ENCODE measurements at places on chromosomes 1 and 21.
A peak's percentile ranks its signal among the peaks of the same experiment; 100 is the strongest.

GRCh38 chr1:179714159-179714558 lies 28.9 kb upstream of the FAM163A start:
- peaks cover 10% of the 10 kb centered on the region for H3K27me3 ChIP-seq
- H3K27ac ChIP-seq, result no peak overlapping the region
- no peaks in the 10 kb centered on the region for H3K4me1 ChIP-seq
- H3K36me3 ChIP-seq, result no peaks in the 10 kb centered on the region
- DNase-seq, result no peak
- H3K4me3 ChIP-seq, result no peak overlapping the region

GRCh38 chr21:17783481-17784179 lies 35.5 kb downstream of the C21orf91 start:
- no peaks in the 10 kb centered on the region for H3K4me1 ChIP-seq
- no peak overlapping the region for H3K27ac ChIP-seq
- no peak for DNase-seq
- no peaks in the 10 kb centered on the region for H3K27me3 ChIP-seq
- H3K36me3 ChIP-seq, result peaks cover 7% of the 10 kb centered on the region
- H3K4me3 ChIP-seq, result no peak overlapping the region

DNA sequence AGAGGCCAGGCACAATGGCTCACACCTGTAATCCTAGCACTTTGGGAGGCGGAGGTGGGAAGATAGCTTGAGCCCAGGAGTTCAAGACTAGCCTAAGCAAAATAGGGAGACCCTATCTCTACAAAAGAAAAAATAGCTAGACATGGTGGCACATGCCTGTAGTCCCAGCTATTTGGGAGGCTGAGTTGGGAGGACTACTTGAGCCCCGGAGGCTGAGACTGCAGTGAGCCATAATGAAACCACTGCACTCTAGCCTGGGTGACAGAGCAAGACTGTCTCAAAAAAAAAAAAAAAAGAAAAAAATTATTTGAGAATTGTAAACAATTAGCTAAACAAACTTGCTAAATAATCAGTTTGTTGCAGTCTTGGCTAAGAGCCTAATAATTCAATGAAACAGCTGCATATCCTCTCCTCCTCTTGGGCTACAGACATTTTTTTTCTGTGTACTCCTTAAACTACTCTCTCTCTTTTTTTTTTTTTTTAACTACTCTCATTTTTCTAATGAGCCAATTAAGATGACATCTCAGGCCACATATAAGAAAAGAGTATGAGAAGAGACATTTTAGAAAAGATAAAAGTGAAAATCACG lies 10.5 kb upstream of the DNAJB4 start:
- no peak overlapping the region for H3K4me3 ChIP-seq
- 0 out of 2 replicates have a peak, but pooled peaks cover 5% of the 10 kb centered on the region for H3K4me1 ChIP-seq
- peaks cover 12% of the 10 kb centered on the region for H3K36me3 ChIP-seq
- no peaks in the 10 kb centered on the region for H3K27me3 ChIP-seq

DNA sequence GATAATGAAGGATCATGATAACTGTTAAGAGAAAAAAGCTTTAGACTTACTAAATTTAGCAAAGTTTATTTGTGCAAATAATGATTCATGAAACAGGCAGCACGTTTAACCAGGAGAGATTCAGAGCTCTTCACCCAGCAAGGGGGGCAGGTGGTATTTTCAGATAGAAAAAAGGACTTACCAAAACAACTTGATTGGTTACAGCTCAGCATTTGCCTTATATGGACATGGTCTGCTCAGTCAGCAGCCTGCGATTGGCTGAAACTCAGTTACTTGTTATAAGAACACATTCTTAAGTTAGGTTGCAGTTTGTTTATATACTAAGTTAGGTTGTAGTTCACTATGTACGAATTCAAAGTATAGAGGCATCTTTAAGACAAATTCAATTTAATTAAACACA lies 165.6 kb downstream of the DUSP10 start:
- peaks cover 17% of the 10 kb centered on the region for H3K4me1 ChIP-seq
- no peaks in the 10 kb centered on the region for H3K27me3 ChIP-seq
- DNase-seq, result peak; percentile 72
- no peaks in the 10 kb centered on the region for H3K36me3 ChIP-seq
- H3K27ac ChIP-seq, result no peak overlapping the region

GRCh38 chr1:58528518-58528917 lies 18.0 kb downstream of the OMA1 start:
- no peaks in the 10 kb centered on the region for H3K4me1 ChIP-seq
- peak; percentile 36 for DNase-seq
- no peak overlapping the region for H3K27ac ChIP-seq
- no peak overlapping the region for H3K4me3 ChIP-seq

GRCh38 chr1:39159224-39160036 lies 45.1 kb upstream of the MACF1 start:
- H3K4me1 ChIP-seq, result peaks cover 58% of the 10 kb centered on the region
- H3K4me3 ChIP-seq, result no peak overlapping the region
- DNase-seq, result peak; percentile 90

DNA sequence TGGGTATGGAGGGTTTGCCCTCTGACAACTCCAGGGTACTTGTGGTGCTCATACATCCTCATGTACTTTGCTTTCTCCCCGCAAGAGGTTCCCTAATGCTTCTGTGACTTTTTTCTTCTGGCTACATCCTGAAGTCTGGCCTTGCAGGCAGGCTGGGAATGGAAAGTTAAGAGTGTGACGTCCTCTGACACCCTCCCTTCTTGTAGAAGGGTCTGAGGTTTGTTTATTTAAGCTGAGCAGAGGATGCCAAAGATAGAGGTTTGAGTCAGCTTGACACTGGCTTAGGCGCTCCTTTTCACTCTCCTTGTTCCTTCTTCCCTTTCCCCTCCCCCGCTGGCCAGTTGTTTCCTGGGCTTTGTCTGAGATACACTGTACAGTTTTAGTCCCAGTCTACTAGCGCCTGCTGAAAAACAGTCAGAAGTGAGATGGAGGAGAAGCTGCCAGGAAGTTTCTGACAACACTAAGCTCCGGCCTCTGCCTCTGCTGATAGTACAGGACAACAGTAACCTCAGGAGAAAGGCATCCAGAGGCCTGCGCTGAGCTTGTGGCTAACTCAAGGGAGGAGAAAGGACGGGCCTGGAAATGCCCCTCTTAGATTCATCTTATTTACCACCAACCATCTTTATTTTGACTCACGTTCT lies at the start of gene MACF1:
Gene MACF1, plus strand, starts transcription at position 255 of the 641 bp plus-strand sequence. Its CDS starts 328 bp downstream, at position 583.
- H3K4me3 ChIP-seq, result no peak within 1 kb of the TSS
- no peaks in the 10 kb centered on the region for H3K36me3 ChIP-seq
- peak; percentile 47 for DNase-seq
- no peaks in the 10 kb centered on the region for H3K27me3 ChIP-seq
- H3K27ac ChIP-seq, result no peak within 1 kb of the TSS

DNA sequence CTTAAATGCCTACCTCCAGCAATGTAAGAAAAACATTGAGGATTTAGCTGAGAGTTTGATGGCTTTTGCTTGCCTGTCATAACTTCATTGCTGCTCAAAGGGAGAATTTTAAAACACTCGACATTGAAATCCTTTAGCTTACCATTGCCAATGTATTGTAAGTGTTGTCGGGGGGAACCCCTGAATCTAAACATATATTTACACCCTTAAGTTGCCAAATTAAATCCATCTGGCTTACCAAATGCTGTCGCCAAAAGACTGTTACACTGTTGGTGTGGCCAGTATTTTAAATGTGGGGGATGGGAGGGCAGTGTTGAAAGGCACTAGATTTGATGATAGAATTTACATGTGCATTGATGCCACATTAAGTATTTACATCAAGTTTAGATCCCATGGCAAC lies 24.9 kb upstream of the C1orf105 start:
- H3K4me3 ChIP-seq, result no peak overlapping the region
- DNase-seq, result no peak
- H3K27me3 ChIP-seq, result no peaks in the 10 kb centered on the region
- no peaks in the 10 kb centered on the region for H3K36me3 ChIP-seq
- no peaks in the 10 kb centered on the region for H3K4me1 ChIP-seq

- H3K36me3 ChIP-seq, result no peaks in the 10 kb centered on the region
- H3K4me1 ChIP-seq, result peaks cover 11% of the 10 kb centered on the region
- no peak for DNase-seq
These were observed 29.4 kb upstream of the RAB3GAP2 start for GRCh38 chr1:220301630-220302029.

DNA sequence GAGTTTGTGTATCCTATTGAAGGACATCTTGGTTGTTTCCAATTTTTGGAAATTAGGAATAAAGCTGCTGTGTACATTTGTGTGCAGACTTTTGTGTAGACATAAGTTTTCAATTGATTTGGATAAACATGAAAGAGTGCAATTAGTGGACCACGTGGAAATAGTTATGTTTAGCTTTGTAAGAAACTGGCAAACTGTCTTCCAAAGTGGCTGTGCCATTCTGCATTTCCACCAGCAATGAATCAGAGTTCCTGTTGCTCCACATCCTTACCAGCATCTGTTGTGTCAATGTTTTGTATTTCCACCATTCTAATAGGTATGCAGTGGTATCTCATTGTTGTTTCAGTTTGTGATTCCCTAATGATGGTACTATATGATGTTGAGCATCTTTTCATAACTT lies 46.5 kb downstream of the FH start:
- H3K36me3 ChIP-seq, result no peaks in the 10 kb centered on the region
- H3K4me1 ChIP-seq, result no peaks in the 10 kb centered on the region
- H3K27me3 ChIP-seq, result no peaks in the 10 kb centered on the region
- H3K27ac ChIP-seq, result no peak overlapping the region
- H3K4me3 ChIP-seq, result no peak overlapping the region

DNA sequence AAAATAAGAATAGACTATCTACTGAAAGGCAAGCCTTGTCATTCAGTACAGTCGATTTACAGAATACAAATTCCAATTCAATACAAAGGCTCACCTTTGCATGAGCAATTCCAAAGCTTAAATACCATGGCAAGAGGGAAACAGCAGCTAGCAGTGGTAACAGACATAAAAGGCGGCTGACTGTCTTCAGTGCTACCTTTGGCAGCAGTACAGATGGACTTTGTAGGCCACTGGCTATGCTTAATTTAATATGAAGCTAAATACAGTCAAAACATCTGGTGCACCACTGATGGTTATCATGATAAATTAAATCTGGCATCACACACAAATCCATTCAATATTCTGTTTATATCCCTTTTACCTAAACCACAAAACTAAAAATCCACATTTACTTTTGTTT lies 62.4 kb downstream of the RERE start:
- H3K27ac ChIP-seq, result no peak overlapping the region
- no peak for DNase-seq
- H3K36me3 ChIP-seq, result no peaks in the 10 kb centered on the region
- H3K4me3 ChIP-seq, result no peak overlapping the region
- H3K27me3 ChIP-seq, result no peaks in the 10 kb centered on the region
- H3K4me1 ChIP-seq, result no peaks in the 10 kb centered on the region

- peaks cover 6% of the 10 kb centered on the region for H3K36me3 ChIP-seq
- H3K27me3 ChIP-seq, result no peaks in the 10 kb centered on the region
- DNase-seq, result no peak
- H3K4me1 ChIP-seq, result peaks cover 57% of the 10 kb centered on the region
These were observed 3.2 kb upstream of the NADK start for GRCh38 chr1:1781526-1781903.

GRCh38 chr1:43438006-43438405 lies 15.7 kb downstream of the HYI start:
- H3K4me1 ChIP-seq, result no peaks in the 10 kb centered on the region
- H3K27me3 ChIP-seq, result no peaks in the 10 kb centered on the region
- DNase-seq, result no peak
- H3K4me3 ChIP-seq, result no peak overlapping the region

DNA sequence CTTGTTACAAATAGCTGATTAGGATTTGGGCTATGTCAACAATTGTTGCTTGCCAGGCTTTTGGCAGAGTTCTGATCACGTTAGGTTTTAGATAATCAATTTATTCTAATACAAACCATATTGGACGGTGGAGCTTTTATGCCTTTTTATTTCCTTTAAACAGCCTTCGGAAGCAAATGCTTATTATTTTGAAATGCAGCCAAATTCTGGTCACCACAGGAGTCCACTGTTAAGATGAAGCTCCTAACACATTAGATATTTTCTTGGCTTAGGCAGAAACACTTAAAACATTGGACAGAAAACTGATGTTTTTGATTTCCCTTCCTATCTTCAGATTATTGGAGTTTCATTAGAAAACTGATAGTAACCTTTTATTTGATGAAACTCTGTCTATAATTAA lies 82.9 kb downstream of the CENPF start:
- H3K27ac ChIP-seq, result no peak overlapping the region
- H3K4me1 ChIP-seq, result no peaks in the 10 kb centered on the region
- DNase-seq, result no peak
- H3K4me3 ChIP-seq, result no peak overlapping the region
- no peaks in the 10 kb centered on the region for H3K27me3 ChIP-seq
- no peaks in the 10 kb centered on the region for H3K36me3 ChIP-seq

DNA sequence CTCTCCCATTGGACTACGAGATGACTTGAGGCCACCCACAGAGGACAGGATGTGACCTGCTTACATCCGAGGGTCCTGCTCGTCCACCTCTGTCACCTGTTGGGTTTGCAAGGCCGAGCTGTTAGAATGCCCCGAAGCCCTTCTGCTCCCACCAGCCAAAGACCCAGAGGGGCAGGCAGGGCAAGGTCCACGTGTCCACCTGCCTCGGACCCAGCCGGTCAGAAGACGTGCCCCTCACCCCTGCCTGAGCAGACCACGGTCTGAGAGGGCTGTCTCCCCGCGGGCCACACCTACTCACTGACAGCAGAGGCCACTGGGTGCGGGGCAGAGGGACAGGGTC lies 30.3 kb upstream of the TRAPPC10 start:
- no peak overlapping the region for H3K27ac ChIP-seq
- no peak overlapping the region for H3K4me3 ChIP-seq
- no peaks in the 10 kb centered on the region for H3K36me3 ChIP-seq
- no peak for DNase-seq
- H3K4me1 ChIP-seq, result no peaks in the 10 kb centered on the region

DNA sequence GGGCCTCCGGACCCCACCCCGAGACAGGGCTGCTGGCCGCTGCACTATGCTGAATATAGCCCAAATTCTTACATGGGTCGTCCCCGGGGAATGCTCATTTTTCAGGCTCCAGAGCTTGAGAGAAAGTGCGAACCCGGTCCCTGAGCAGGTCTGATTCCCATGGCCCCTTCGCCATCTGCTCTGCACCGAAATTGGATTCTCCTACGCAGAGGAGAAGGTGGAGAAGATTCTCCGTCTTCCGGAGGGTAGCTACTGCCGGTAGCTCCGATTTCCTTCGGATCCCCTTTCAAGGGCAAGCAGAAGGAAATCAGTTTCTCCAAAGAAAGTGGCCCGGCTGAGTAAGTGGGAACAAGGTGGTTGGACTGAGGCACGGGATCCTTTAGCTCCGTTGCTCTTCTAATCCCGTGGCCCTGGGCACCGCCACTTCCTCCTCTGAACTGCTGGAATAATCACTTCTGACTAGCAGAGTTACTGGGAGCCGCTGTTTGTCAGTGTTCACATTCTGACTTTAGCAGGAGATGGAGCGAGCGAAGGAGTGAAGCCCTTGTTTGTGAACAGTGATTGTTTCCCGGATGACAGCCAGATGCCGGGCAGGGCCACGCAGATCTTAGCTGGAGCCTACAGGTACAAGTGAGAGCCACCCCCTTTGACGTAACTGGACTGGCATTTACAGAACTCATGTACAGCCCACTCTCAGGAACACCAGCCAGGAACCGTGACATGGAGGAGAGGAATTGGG lies 1.1 kb upstream of the ZNF496 start:
- peak; percentile 34 for DNase-seq
- 0 out of 2 replicates have a peak, but pooled peaks cover 4% of the 10 kb centered on the region for H3K4me1 ChIP-seq
- H3K27me3 ChIP-seq, result no peaks in the 10 kb centered on the region
- H3K36me3 ChIP-seq, result no peaks in the 10 kb centered on the region
- H3K27ac ChIP-seq, result peak overlapping the region; percentile 32

- no peak overlapping the region for H3K4me3 ChIP-seq
- no peak overlapping the region for H3K27ac ChIP-seq
- DNase-seq, result no peak
- no peaks in the 10 kb centered on the region for H3K36me3 ChIP-seq
These were observed 63.4 kb upstream of the TARBP1 start for GRCh38 chr1:234542211-234542850.
